ENCODE measurements at places on chromosomes 5 and 9.

DNA sequence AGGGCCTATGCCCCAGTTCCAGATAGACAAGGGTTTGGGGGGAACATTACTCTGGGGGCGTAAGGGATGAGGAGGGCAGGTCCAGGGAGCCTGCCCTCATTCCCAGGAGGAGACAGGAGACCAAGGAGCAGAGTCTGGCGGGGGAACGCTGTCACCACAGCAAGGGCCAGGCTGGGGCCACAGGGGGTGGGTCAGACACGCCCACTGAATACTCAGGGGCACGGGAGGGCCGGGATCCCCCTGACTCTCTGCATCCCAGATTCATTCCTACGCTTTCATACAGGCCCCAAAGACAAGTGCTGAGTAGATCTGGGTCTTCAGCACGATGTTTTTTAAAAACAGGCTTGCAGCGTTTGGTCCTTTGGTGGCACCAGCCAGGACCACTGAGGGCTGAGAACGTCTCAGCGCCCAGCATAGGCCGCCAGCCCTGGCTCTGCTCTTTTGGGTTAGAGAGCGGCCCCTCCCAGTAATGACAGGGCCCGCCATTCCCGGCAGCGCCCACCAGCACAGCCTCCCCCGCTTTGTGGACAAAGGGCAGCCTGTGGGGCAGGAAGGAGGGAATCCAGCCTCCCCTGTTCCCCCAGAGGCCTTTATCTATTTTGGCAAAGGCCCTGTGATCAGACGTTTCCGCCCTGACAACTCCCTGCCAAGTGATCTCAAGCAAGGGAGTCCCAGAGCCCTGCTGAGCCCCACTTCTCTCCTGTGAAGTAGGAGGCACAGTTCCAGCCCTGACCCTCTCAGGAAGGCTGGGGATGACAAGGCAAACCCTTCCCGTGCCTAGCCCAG is 24.9 kb downstream of the NEK6 start:
- DNase-seq: no peak

- DNase-seq: no peak
These were observed 2.0 kb downstream of the KCNN2 start for GRCh38 chr5:114363837-114364236.

GRCh38 chr5:135220394-135221186 is 178.4 kb downstream of the MACROH2A1 start:
- DNase-seq: no peak

DNA sequence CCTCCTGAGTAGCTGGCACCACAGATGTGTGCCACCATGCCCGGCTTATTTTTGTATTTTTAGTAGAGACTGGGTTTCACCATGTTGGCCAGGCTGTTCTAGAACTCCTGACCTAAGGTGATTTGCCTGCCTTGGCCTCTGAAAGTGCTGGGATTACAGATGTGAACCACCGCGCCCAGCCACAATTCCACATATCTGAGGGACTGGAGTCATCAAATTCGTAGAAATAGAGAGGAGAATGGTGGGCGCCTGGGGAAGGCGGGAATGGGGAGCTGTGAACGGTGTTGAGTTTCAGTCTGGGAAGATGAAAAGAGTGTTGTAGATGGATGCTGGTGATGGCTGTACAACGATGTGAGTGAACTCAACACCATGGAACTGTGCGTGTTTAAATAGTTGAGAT is 1.9 kb upstream of the ABO start:
- DNase-seq: no peak

- no peak for DNase-seq
These were observed 177.6 kb downstream of the DEPDC1B start for GRCh38 chr5:60522292-60522905.

DNA sequence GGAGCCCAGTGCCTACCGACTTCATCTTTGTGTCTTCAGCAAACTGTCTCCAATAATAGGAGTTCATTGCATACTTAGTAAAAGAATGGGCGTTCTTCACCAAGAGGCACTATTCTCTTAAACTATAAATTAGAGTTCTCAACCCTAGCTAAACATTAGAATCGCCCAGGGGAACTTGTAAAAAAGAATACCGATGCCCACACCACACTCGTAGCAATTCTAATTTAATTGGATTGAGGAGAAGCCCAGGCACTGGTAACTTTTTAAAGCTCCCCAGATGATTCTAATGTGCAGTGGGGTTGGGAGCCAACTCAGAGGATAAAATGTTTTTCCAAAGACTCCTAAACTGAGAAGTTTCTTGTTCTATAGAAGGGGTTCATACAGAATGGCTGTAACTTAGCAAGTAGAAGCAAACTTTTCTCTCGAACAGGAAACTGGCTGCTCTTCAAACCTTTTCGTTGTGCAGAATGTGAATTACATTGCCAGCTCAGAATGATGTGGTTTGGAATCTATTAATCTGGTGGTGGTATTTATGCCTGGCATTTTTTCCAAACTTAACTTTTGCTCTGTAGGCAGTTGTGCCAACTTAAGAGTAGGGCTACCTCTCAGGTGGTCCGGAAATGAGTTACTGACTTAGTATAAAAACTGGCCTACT is 26.4 kb upstream of the NFIB start:
- no peak for DNase-seq

DNA sequence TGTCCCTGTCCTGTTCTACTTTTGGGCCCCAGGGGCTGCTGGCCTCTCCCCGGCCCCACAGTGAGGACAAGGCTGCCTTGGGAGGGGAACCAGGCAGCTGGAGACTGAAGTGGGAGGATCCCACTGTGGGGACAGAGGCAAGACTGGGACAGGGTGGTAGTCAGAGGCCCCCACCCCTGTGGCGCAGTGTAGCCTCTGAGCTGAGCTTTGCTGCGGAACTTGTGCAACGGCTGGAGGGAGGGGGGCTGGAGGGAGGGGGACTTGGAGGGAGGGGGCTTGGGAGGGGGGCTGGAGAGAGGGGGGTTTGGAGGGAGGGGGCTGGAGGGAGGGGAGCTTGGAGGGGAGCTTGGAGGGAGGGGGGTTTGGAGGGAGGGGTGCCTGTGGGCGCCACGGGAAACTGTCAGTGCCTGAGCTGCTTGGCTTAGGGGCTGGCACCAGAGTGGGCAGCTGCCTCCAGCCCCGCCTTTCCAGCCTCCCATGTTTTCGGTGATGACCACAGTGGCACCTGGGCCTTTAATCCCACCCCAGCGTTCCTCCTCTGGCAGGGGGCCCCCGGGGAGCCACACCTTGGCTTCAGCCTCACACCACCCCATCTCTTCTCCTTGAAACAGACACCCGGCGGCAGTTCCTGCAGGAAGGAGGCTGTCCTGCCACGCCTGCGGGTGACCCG is 2.3 kb upstream of the FUT7 start:
- no peak for DNase-seq

DNA sequence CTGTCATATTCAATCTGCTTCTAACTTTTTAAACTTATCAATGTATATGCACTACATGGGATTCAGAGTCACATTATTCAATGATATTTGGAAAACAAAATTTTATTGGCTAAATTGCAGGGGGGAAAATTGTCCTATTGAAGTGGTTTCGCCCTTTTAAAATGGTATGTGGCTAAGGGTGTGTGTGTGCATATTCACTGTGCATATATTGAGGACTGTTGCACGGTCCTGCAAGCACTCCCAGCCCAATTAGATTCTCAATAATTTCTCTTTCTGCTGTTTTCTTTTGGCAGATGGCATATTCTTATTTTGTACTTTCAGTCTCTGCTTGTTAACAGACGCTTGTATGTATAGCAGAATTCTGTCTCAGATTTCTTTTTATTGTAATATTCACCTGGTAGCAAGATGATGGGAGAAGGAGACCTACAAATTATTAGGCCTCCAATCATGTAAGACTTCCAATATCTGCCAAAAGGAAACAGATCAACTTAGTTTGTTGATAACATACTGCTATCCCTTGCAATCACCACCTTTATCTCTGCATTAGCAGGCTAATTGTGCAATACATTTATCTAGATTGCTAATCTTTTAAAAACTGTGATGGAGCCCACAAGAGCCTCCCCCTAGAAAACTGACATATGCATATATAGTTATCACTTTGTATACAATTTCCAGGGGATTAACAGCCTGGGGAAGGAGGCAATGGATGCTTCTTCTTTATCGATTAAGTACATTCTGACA is 411.5 kb downstream of the PLK2 start:
- no peak for DNase-seq

DNA sequence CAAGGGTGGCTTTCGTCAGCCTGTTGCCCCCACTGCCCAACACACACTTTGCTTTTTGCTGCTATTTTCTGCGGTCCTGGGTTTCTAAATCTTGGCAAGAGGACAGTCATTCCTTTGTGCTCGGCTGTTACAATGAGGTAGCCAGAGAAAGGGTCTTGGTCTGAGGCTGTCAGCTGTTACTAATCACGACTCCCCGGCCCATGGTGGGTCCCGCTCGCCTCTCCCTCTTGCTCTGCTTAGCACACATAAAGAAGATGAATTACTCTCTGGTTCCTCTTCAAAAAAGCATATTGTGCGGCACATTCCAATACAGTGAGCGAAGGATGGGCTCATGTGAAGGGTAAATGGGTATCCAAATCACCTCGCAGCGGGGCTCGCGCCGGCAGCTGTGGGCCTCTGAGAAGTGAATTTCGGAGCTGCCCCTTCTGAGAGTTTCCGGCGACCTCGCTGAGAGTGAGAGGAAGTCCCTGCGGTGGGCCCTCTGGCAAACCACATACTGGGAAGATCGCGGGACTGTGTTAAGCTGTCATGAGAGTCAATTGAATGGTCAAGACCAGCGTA is 56.0 kb downstream of the SLC1A3 start:
- DNase-seq: no peak

DNA sequence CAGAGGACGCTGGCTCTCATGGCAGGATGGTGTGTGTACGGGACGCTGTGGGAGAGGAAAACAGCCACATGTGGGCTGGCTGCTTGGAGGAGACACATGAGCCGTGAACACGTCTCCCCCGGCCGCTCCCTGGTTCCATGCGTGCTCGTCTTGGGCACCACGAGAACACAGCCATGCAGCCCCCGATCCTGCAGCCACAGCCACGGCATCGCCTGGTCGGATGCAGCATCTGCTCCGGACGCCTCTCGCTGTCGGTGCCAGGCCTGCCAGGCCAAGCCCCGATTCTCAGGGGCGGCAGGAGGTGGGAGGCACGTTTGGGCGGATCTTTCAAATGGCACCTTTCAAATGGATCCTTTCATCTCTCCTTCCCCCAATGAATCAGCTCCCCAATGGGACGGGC is 3.2 kb downstream of the LCN10 start:
- no peak for DNase-seq

DNA sequence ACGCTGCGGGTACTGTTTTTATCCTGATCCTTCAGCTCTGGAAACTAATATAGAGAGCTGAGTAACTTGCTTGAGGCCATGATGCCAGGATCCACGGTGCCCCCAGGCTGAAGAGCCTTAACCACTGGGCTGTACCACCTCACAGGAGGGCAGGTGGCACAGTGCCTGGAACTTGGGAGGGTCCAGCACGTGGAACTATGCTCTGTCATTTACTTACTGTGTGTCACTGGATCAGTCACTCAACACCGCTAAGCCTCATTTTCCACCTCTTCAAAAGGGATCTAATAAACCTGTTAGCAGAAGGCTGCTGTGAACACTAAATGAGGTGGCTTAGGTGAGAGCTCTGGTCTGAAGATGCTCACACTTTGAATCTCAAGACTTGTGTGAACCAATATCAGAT is 29.6 kb downstream of the KCNIP1 start:
- no peak for DNase-seq

GRCh38 chr5:6859951-6860638 is 146.9 kb downstream of the TENT4A start:
- DNase-seq: no peak

DNA sequence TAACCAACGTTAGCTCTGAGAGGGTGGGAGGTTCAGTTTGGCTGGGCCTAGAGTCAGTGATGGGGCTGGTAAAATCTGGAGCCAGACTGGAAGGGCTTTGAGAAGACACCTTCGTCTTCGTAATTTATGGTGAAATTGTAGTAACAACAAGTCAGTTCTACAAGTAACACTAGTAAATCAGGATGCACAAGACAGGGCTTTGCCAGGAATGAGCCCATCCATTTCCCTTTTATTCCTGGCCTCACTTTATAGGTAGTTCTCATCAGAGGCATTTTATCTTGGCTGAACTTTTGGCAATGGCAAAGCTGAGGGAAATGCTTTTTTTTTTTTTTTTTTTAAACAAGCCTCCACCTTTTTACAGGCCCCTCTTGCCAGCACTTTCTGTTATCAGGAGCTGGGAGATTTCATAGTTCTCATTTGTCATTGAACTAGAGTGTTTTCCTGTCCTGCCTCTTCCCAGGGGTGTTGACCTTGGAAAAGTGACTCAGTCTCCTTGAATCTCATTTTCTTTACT is 110.5 kb upstream of the KLF4 start:
- DNase-seq: no peak

DNA sequence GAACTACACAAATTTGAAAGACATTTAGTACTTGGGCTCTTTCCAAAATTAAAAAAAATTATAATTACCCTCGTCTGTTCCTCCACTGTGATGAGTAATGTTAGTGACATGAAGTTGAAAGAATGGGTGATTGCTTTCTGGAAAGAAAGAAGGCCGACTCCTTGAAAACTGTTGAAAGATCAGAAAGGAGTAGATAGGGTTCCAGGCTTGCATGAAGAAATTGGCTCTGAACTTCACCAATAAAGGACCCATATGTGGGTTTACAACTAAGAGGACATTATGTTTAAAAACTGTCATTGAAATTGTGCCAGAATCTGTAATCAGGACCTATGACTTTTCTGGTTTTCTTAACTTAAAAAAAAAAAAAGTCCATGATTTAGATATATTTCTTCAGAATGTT is 20.7 kb upstream of the MOCS2 start:
- DNase-seq: no peak

DNA sequence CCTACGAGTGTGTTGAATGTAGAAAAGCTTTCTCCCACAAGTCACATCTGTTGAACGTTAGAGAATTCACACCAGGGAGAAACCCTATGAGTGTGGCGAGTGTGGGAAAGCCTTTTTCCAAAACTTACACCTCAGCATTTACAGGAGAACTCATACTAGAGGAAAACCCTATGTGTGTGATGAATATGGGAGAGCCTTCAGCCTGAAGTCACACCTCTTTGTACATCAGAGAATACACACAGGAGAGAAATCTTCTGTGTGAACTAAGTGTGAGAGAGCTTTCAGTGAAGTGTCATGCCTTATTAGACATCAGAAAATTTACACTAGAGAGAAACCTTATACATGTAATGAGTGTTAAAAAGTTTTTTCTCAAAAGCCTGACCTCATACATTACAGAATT is 41.8 kb upstream of the GPX3 start:
- DNase-seq: no peak

Measured in activated naive CD4-positive, alpha-beta T cell treated with anti-CD3 and anti-CD28 coated beads, Interleukin-2, amount 50 U/mL, for 16 hours (primary cell).